Bone marrow (tissue), 2 donors: ENCODE measurements at places on chromosomes 12 and 14.

GRCh38 chr12:12689647-12690300, 6.2 kb downstream of the GPR19 start:
- no peak for DNase-seq

DNA sequence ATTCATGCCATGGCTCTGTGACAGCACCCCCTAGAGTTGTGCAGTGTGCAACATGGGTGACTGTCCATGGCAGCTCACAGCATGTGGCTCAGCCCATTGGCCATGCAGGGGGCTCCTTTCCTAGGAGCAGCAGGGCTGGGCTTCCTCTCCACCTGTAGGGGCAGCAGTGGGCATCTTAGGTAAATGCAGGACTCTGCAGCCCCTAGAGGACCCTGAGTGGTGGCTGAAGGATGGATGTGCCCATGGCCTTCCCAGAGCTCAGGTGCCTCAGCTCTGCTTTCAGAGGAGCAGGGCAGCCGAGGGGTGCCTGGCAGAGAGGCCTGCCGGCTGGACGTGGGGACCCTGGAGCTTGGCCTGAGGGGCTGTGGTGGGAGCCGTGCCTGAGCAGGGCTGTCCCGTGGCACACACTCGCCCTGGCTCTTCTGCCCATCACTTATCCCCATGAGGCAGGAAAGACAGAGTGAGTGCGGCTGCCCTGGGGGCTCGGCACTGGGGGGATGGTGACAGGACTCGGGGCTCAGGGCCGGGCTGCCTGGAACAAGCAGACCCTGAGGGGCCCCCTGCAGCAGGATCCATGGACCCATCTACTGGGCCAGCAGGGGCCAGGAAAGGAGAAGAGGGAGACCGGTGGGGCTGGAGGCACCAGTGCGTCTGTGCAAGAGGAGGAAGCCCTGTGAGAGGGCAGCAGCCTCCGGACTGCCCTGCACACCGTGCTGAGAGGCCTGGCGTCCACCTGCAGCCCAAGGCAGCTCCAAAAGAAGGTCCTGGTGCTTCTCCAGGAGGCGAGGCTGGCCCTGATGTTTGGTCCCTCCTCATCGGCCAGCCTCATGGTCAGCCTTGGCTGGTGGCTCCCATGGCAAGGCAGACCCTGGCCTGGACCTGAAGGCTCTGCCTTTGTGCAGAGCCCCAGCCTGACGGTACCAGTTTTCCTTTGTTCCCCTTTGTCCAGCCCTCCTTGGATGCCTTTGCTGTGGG, 7.6 kb downstream of the ADSS1 start:
- no peak for DNase-seq

GRCh38 chr14:32494609-32495434, 165.7 kb downstream of the AKAP6 start:
- DNase-seq: no peak

DNA sequence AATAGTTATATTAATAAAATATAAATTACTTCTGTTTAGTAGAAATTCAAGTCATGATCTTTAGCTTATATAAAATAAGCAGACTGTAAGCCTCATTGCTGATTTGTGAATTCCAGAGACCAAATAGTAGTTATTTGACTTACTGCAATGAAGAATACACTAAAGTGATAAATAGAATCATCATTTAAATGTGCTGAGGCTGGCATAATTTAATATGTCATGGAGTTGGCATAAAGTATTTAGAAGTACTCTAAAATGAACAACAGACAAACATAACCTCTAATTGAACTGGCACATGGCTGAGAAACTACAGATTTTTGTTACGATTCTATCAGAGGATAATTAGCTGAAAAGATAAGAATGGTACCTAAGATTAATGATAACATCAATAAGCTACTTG, 45.7 kb upstream of the TRHDE start:
- DNase-seq: no peak

DNA sequence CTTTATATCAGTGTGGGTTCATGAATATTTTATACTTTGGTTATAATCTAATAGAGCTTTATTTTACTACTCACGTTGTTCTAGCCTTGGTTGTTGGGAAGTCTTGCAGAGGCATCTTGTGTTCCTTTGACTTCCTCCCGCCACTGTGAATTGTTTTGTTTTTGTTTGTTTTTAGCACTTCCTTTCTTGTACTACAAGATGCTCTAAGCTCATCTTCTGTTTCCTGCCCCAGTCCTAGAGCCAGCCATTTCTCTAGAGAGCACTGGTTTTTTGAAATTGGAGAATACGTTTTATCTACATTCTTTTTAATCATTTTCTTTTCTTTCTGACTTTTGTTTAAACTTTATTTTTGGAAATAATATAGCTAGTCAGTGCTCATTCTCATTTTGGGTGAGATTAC, 15.9 kb upstream of the NUBPL start:
- no peak for DNase-seq

DNA sequence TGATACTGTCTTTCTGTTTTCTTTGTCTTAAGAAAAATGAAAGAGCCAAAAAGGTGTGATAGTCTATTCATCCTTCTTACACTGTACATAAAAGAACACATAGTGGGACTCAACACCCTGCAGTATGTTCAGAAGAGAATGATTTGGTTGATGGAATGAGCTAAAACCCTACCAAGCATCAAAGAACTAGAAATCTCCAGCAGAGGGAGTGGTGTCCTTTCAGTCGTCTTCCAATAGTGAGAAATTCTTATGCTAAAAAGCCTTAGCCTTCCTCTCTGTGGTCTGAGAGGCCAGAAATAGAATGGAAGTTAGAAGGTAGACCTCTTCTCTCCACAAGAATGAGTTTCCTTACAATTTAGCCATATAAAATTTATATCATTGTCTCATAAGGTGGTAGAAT, 393.4 kb upstream of the SEL1L start:
- DNase-seq: no peak

GRCh38 chr12:132669166-132669879, 17.8 kb downstream of the POLE start:
- no peak for DNase-seq

- no peak for DNase-seq
Observed at GRCh38 chr12:31737345-31737744, 8.5 kb upstream of the AMN1 start.

DNA sequence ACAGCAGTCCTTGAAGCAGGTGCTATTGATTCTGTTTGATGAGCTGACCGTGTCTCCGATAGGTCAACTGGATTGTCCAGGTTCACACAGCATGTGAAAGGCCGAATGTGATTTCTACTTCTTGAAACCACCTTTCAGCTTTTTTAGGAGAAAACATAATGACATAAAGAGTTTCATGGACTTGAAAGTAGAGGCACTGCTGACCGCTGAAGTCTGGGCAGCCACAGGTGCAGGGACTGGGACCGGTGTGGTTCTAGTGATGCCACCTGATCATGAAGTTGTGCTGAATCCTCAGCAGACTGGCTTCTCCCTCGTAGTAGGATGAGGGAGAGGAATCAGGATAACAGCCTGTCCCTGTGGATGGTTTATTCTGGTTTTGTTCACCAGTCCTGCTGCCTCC, 108.1 kb downstream of the ETV6 start:
- no peak for DNase-seq

DNA sequence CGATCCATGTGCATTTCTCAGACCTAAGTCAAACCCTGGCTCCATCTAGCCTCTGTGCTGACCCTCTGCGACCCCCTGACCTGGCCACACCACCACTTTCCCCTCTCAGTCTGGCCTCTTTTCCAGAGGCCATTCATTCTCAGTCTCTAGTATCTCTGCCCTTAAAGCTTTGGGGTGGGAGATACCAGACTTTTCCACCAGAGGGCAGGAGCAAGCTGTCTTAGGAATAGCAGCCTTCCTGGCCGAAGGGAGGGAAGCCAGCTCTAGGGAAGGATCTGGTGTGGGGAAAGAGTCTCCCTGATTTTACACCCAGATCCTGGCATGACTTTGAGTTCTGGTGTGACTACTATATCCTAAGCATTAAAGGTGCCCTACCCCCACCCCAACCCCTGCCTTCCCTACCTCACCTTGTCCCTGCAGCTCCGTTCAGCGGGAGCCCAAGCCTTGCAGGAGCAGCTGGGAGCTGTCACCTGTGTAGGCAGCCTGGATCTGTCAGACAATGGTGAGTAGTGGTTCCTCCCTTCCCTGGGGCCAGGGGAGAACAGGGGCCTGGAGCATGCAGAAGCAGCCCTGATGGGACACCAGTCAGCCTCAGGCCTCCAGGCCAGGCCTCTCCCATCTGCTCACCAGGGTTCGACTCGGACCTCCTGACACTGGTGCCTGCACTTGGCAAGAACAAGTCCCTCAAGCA, 6.6 kb downstream of the CARMIL3 start:
- DNase-seq: no peak

GRCh38 chr12:131046813-131047788, 93.4 kb downstream of the ADGRD1 start:
- no peak for DNase-seq

DNA sequence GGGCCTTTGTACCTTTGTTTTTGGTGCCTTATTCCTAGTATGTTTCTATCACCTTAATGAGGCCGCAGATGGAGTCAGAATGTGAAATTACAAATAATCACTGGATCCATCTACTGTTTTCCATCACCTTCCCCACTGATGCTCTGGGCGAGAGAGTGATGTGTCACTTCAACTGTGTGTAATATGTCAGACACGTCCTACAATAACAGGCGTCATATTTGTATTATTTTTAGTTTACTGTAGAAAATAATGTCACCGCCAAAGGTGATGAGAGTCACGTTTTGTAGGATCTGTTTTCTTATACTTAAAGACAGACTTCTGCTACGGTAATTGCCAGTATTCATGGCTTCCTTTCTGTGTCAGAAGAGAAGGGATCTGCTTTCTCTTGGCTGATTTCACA, 22.4 kb upstream of the P2RX4 start:
- DNase-seq: no peak

DNA sequence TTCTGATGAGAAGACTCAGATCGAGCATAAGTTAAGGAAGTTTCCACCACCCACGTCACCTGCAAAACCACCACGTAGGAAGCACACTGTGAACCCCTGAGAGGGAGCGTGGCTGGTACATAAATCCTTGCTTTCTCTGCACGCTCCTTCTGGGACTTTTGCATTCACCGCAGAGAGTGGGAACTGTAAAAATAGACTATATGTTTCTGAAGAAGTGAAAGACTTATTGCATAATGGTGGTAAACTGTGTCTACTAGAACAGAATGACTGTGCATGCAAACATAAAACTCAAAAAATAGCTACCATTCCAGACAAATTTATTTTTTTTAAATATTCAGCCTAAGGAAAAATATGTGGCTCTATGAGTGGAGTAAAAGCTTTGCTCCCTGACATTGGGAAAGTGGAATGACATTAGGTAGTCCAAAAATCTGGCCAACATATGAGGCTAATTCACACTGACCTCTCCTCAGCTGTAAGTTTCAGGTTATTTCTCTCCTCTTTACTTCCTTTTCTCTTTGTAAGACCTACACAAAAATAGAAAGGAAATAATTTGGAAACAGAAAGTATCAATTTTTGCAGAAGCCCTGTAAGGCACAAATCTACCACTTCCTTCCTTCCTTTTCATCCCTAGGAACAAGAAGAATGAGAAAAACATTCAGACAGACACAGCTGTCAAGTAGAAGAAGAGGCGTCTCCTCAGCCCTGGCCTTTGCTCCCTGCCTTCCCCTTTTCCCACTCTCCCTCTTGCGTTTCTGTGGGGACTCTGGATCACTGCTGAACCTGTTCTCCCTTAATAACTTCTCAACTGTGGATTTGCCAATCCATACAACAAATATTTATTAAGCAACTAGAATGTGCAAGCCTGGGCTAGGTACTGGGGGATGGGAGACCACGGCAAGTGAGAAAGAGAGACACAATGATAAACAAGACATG, 264.3 kb upstream of the FOXN3 start:
- DNase-seq: peak; percentile 48

GRCh38 chr14:31943861-31944255, 133.2 kb upstream of the ARHGAP5 start:
- DNase-seq: no peak

DNA sequence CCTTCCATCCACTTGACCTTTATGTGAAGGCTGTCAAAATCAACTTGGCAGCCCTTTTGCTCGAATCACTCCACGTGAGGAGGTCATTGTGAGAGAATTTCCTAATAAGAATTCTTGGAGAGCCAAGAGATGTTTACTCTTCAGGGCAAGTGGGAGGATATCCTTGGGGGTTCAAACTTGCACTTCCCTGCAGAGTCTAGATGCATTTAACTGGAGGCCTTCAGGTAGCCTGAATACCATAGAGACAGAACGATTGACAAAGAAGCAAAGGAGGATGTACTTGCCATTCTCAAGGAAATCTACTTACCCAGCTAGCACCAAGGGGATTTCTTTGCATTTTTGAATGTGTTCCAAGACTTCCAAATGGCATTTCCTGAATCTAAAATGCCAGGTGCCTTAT, 1702.6 kb upstream of the FLRT2 start:
- no peak for DNase-seq

- no peak for DNase-seq
Observed at GRCh38 chr14:32545095-32545494, 216.0 kb downstream of the AKAP6 start.

DNA sequence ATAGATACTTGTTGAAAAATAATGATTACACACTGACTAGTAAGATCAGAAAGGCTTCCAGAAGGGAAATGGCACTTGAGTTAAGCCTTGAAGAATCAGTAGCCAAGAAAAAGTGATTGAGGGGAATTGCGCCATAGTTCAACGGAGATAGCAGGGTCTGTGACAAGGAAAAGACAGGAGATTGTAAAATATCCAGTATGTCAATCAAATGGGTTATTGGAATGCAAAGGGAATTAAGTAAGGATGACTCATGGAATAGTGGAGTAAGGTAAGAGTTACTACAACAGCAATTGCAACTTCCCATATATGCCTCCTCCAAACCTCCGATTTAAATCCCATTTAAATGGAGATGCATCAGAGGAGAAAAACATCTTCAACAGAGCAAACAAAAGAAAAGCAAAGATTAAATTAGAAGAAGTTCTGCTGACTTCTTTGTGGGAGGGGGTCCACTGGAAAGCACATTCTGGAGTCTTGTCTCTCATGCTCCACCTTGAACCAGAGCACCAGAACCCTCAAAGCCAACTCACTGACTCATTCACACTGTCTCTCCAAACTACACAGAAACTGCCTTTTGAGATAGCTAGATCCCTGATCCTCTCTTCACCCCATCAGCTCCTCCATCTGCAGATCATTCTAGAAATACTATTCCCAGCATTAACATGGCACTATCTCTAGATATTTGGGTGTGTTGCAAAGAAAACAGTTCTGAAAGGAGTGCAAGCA, 138.2 kb downstream of the NUAK1 start:
- no peak for DNase-seq

DNA sequence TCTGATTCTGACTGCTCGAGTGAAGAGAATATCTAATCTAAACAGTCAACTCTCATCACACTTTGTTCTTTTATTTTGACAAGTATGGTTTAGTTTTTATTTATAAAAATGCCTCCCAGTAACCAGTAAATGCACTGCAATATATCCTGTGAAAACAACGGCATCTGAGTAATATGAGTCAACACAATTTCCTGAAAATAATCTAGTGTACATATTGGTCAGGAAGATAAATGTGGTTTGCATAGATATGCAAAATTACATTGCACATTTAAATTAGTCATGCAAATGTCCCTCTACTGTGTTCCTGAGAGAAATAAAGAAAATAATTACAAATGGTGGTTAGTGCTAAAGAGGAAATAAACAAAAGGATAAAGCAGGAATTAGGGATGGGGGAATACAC, 1190.7 kb upstream of the SEL1L start:
- DNase-seq: no peak
